ENCODE measurements at places on chromosomes 11 and 22. TPM values are rescaled to one million over a fixed set of nuclear protein-coding genes. Genes with fewer than 3 reads are reported as not detected.
A peak's percentile ranks its signal among the peaks of the same experiment; 100 is the strongest.

GRCh38 chr11:78821371-78822306 lies 247.0 kb upstream of the NARS2 start:
- no peak for ATAC-seq

Gene IGF2
- total RNA-seq = 7.4 TPM

Gene KIRREL3
- total RNA-seq = not detected

Gene GRIK4
- not detected for total RNA-seq

- no peak for ATAC-seq
Measured at GRCh38 chr11:12606597-12606996, 67.6 kb upstream of the TEAD1 start.

DNA sequence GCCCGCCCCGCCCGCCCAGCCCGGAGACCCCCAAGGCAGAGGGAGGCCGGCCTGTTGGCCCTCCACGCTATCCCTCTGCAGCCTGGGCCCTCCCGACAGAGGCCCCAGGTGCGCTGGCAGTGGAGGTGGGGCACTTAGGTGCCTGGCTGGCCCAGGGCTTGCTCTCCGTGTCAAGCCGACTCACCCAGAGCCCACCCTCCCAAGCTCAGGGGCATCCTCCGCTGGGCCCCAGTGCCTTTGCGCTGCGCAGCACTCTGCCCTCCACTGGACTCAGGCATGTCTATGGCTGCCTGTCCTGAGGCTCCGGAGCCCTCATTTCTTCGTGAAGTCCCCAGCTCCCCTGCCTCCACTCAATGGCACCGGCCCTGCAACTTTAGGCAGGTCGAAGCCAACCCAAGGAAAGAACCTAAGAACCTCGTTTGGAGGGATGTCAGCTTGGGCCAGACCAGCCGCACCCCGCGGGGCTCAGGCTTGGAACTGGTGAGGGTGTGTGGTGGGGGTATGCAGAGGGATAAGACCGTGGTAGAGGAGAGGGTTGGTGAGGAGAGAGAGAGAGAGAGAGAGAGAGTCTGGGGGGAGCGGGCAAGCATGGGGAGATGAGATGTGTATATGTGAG lies 6.1 kb downstream of the SMIM45 start:
- peak; percentile 52 for ATAC-seq

DNA sequence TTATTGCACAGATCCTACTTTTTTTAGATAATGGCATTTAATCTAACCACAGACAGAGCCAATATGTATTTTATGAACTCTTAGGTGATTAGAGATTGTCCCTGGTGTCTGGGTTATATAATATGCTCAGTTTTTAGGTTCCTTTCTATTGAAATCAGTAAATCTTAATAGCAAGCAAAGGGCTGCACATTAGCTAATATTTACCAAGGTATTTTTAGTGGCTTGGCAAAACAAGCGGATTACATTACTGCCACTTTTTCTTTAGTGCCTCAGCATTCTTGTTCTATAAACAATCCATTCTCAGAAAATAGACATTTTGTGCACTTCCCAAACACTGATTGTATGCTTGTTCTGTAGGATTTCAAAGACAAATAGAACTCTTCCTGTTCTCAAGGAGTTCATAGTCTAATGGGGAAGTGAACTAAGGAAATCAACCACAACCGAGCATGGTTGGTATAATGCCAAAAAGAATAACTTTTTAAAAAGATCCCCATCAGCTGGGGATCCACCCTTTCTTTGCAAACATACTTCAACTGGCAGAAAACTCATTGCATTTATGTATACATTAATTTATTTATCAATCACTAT lies 23.8 kb downstream of the KCNJ1 start:
- no peak for ATAC-seq

- no peak for ATAC-seq
Measured at GRCh38 chr11:120900643-120901042, 123.3 kb upstream of the TBCEL start.

DNA sequence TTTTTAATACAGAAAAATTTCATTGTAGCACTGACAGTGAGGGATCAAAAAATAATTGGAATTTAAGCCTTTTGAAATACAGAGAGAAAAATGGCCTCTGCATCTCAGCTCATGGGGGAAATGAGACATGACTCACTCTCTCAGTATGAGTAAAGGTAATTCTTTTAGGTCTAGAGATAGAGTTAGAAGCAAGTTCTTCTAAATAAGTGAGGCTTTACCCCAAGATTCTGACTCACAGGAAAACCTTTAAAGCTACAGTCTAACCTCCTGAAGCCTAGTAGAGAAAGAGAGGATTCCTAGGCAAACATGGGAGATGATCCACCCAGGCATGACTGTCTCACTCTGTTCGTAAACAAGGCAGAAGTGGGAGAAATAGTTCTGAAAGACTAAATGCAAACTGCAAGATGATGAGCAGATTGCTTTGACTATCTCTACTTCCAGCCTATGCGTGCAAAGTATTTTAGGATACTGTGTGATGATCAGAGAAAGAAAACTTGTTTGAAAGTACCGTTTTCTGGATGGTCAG lies 1003.3 kb upstream of the CCDC90B start:
- ATAC-seq = peak; percentile 26

Gene GAS2
- 1.2 TPM for total RNA-seq

Gene CALCB
- total RNA-seq = 0.56 TPM

Gene DDTL
- 2.8 TPM for total RNA-seq

- peak; percentile 88 for ATAC-seq
Measured at GRCh38 chr11:47373876-47374719, 4.2 kb downstream of the SPI1 start.

Gene HYLS1
- total RNA-seq = 7.7 TPM

DNA sequence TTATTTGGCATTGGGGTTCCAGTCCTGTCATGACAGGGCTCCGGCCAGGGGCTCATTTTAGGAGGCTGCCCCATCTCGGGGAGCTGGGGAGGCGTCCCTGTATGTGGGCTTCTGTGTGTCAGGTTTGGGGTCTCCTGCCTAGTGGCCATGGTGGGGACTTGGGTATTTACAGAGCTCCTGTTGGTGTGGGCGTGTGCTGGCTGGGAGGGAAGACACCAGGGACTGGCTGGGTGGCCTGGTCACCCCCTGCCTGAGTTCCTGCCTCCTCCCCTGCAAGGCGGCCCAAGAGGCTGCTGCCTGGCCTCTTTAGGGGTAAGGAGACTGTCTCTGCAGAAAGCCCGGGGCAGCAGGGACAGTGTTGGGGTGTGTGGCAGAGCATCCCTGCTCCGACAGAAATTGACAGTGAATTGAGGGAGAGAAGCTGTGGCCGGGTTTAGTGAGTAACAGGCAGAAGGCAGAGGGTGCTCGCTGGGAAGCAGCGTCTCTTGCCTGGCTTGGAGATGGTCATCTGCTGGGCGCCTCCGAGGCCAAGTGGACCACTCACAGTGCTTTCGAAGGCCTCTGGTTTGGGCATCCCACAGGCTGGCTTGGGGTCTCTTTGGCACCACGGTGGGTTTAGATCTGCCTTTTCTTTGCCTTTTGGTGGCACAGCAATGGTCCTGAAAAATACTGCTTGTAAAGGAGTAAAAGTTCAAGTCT lies 40.3 kb upstream of the GRAMD4 start:
- no peak for ATAC-seq

DNA sequence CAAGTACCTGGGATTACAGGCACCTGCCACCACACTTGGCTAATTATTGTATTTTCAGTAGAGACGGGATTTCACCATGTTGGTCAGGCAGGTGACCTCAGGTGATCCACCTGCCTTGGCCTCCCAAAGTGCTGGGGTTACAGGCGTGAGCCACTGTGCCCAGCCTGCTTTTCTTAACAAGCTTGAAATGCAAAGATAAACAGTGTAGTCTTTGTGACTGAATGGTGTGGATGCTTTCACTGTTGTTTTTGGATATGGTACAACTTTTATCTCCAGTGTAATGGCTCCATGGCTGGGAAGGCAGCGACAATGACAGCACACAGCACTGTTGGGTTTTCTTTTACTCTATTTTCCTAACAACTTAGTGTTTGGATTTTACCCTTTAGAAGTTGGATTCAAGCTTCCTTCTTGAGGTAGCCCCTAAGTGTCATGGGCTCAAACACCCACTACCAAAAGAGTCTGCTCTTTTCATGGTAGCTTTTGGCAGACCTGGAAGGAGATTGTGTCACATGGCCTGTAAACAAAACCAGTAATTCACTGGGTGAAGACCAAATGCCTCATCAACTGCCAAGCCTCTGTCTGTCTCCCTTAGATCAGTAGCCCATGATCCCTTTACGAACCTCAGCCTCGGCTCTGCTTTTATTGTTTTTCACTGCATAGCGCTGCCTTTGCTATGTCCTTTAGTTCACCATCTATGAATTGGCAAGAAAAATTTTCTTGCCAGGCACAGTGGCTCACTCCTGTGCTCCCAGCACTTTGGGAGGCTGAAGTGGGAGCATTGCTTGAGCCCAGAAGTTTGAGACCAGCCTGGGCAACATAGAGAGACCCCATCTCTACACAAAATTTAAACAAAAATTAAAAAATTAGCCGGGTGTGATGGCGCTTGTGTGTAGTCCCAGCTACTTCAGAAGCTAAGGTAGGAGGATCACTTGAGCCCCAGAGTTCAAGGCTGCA lies 6.4 kb downstream of the VPS51 start:
- no peak for ATAC-seq

Gene POU2F3
- total RNA-seq = 0.13 TPM

Gene OR56B4
- total RNA-seq = not detected

GRCh38 chr11:113663567-113663966 lies 42.5 kb downstream of the TMPRSS5 start:
- no peak for ATAC-seq

DNA sequence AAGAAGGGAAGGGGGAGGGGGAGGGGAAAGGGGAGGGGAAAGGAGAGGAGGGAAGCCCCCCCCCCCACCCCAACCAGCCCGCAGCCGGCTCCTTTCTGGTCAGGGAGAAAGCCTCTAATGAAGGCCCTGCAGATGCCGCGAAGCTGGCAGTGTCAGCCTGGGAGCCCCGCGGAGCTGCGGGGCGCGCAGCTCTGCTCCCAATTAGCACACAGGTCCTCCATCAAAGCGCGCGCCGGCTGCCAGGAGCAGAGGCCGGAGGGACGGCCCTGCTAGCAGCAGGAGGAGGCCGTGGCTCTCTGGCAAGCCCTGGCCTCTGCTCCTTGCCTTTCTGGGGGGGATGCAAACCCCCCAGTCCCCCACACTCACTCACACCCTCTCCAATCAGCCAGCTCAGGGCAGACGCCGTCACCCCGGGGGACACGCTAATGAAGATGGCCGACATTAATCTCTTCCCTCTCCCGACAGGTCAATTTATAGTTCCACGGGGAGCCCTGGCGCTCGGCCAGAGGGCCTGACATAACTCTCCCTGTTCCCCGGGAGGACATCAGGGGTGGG lies 70.5 kb upstream of the TCF20 start:
- ATAC-seq = no peak

DNA sequence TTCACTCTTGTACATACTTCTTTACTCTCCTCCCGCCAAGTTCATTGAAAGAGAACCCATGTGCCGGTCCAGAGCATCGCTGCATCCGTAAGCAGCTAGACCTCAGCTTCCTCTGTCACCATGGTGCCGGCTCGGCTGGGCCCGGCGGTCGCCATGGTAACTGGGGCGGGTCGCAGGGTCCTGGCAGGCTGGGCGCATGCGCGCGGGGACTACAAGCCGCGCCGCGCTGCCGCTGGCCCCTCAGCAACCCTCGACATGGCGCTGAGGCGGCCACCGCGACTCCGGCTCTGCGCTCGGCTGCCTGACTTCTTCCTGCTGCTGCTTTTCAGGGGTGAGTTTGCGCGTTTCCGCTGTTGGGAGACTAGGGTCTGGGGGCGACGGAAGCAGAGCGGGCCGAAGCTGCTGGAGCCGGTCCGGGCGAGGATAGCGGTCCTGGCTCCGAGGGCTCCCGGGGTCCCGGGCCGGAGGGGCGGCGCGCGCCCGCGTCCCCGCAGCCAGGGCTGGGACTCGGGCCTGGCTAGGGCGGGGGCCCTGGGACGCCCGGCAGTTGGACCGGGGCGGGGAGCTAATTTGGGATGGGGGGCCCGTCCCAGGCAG lies at the start of gene JAM3:
JAM3 (plus strand) TSS at position 244 of the 597 bp plus-strand sequence; CDS start at position 256, 12 bp downstream.
- peak; percentile 96 for ATAC-seq

GRCh38 chr11:64723117-64723906 lies at the start of gene NRXN2:
NRXN2 (minus strand) TSS chr11:64723197; CDS start chr11:64713699, 9,498 bp downstream.
- ATAC-seq = peak; percentile 99

DNA sequence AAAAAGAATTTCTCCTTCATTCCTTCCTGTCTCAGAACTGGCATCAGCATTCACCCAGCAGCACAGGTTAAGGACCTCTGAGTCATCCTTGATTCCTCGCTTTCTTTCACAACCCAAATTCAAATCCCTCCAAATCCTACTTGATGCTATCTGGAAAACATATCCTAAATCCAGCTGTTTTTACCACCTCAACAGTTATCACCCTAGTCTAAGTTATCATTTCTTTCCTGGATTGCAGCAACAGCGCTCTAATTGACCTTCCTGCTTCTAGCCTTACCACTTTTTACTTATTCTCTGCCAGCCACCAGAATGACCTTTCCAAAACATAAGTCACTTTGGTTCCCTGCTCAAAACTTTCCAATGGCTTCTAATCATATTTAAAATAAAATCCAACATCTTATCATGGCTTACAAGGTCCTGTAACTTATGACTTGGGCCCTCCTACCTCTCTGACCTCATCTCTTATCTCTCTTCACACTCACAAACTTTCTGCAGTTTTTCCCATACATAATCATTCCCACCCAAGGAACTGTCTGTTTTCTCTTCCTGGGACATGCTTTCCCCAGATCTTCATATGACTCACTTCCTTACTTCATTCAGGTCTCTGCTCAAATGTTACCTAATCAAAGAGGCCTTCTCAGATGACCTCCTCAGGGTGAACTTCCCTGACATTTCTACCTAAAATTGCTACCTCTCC lies 119.4 kb downstream of the TTC28 start:
- no peak for ATAC-seq
